Esophagus squamous epithelium (tissue), 5 donors: ENCODE measurements at places on chromosomes 13 and 19.

DNA sequence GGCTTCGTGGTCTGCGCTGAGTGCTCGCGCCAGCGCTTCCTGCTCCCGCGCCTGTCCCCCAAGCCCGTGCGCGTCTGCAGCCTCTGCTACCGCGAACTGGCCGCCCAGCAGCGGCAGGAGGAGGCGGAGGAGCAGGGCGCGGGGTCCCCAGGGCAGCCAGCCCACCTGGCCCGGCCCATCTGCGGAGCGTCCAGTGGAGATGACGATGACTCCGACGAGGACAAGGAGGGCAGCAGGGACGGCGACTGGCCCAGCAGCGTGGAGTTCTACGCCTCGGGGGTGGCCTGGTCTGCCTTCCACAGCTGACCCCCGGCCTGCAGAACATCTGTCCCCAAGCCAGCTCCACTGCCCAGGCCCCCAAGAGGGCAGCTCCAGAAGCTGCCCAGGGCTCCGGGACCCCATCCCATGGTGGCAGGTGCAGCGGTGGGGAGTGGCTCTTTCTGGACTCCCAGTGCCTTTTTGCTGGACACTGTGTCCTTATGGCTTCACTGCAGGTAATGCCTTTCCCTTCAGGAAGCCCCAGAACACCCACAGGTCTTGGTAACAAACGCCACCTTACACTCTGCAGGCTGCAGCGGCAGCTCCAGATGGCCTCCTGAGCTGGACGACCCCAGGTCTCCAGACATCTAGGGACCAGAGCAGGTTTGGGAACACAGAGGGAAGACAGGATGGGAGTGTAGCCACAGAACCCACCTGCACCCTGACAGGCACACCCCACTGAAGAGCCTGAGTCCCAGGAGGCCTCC, 9.3 kb downstream of the PLEKHF1 start:
- DNase-seq: no peak

GRCh38 chr19:1218751-1219567, 13.4 kb downstream of the STK11 start:
- no peak for DNase-seq

DNA sequence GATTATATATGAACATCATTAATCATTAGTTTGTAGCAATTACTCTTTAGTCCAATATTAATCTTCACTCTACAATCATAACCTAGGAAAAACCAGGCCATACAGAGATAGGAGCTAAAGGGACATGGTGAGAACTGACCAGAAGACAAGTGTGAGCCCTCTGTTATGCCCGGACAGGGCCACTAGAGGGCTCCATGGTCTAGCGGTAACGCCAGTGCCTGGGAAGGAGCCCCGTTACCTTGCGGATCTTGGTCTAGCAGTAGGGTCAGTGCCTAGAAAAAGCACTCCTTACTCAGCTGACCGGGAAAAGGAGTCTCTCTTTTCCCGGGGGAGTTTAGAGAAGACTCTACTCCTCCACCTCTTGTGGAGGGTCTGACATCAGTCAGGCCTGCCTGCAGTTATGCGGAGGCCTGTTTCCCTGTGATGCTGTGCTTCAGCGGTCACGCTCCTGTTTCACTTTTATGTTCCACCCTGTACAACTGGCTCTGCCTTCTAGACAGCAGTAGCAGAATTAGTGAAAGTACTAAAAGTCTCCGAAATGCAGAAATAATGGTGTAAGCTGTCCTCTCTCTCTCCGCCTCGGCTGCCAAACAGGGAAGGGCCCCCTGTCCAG, 13.8 kb downstream of the OR7D4 start:
- DNase-seq: no peak

DNA sequence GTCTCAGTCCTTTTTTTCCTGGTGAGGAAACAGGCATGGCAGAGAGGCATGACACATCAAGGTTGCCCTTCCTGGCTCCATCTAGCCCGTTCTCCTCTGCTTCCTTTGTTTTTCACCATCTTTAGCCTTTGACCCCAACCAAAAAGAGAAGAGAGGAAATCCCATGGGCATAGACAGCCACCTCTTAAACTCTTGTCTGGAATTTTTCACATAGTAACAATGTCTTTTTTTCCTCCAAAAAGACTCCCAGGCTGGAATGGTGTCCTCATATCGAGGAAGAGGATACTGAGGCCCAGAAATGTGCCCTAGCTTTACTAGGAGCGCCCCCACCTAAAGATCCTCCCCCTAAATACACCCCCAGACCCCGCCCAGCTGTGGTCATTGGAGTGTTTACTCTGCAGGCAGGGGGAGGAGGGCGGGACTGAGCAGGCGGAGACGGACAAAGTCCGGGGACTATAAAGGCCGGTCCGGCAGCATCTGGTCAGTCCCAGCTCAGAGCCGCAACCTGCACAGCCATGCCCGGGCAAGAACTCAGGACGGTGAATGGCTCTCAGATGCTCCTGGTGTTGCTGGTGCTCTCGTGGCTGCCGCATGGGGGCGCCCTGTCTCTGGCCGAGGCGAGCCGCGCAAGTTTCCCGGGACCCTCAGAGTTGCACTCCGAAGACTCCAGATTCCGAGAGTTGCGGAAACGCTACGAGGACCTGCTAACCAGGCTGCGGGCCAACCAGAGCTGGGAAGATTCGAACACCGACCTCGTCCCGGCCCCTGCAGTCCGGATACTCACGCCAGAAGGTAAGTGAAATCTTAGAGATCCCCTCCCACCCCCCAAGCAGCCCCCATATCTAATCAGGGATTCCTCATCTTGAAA, at the start of gene GDF15:
Gene GDF15 (plus strand): TSS at position 484 of the 868 bp plus-strand sequence. CDS start 32 bp downstream, at position 516.
- no peak for DNase-seq

DNA sequence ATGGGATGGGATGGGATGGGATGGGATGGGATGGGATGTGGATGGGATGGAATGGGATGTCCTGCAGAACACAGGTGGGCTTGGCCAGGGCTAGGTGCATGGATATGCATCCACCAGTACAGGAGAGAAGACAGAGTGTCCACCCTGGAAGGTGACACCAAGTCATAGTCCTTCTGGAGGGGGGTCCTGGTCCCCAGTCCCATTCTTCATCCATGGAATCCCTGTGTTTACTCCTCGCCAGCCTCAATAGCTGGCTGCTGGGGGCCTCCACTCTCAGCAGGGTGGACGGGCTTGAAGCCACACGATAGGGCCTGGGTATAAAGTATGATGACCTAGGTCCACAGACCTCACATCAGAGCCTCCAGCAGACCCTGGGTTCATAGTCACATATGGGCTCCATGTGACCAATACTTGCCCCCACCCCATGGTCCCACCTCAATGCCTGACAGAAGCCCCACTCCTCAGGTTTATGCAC, 40.1 kb downstream of the RFX2 start:
- no peak for DNase-seq

GRCh38 chr13:80399340-80400163, 58.6 kb upstream of the SPRY2 start:
- no peak for DNase-seq

DNA sequence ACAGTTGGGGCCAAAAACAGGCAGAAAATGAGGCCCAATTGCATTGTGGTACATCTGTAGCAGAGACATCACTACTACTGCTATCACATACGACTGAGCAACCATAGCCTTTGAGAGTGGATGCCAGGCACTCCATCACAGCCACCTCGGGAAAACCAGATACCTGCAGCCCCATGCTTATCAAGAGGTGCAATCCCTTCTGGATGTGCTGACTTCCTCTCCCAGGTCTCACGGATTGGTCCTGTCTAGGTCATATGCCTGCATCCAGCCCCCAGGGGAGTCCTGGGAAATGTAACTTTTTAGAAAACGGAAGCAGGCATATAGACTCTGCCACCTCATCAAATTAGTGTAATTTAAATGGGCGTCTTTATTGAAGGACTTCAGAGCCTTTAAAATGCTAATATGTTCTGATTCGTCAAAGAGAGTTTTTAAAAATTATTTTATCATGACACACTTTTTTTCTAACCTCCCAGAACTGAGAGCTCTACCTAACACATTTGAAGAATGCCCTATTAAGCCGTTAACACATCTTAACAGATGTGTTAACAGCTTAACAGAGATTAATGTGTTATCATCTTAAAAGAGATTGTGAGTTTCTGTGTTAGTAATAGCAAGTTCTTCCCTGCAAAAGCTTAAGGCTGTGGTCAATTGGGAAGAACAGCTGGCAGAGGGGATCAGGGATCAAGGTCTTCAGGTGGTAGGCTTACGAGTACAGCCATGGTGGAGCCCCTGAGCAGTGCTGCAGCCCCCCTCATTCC, 63.9 kb downstream of the DLEU7 start:
- DNase-seq: no peak

DNA sequence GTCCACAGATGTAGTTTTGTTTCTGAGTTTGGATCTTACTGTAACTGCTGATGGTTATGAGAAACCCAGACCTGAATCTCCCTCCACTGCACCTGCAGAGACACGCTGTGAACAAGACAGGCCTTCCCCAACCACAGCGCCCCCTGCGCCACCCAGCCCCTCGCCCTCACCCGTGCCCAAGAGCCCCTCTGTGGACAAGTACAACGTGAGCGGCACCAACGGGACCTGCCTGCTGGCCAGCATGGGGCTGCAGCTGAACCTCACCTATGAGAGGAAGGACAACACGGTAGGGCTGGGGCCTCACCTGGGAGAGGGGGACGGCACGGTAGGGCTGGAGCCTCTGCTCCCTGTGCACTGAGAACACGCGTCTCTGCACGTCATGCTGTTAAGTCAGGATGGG, 22.3 kb downstream of the LAMP1 start:
- no peak for DNase-seq

DNA sequence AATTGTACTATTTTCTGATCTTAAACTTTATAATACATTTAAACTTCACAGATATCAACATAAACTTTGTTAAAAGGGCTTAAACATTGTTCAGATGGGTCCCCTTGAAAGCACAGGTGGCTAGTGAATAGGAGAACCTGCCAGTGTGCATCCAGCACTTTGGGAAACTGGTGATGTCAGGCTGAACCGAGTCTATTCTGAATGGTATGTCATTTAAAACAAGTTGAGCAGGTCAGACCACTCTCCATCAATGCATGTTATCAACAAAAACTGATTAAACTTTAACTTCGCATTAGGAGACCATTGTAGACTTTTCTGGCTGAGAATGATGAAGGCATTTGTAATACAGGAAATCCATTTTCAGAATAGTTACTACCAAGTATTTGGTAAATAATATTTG, 50.1 kb upstream of the FREM2 start:
- DNase-seq: no peak

GRCh38 chr13:67614013-67614412, 383.9 kb upstream of the PCDH9 start:
- no peak for DNase-seq

DNA sequence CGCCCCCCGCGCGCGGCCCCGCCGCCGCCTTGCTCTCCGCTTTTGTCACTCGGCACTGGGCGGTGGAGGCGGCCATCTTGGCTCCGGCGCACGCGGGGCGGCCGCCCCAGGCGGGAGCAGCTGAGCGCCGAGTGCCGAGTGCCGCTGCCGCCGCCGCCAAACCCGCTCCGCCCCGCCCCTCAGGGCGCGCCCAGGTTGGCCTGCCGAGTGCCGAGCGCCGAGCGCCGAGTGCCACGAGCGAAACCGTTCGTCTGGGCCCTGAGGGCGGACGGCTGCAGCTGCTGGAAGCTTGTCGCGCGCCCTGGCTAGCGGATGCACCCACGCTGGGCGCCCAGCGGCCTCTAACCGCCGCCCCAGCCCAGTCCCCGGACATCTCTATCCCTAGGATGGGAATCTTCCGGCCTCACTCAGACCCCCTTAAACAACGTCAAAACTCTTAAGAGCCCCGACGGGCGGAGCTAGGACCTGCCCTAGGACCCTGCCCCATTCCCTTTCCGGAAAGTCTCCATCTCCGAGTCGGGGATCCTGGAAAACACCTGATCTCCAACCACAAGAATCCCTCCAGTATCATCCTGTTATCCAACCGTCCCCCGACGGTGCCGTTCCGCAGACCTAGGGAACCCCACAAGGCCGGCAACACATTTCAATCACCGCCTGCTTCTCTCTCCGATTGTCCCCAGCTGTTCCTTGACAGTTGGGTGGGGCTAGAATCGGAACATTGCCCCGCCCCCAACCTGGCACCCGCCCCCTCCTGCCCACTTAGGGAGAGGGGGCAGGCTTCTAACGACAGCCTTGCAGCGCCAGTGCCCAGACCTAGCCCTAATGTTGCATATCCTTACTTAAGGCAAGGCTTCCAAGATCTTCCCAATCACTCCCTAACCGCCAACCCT, 14.1 kb upstream of the AKAP8L start:
- DNase-seq: peak; percentile 43

- no peak for DNase-seq
These were observed 143.3 kb upstream of the FREM2 start for GRCh38 chr13:38543561-38543960.

GRCh38 chr13:26508885-26509284, 48.6 kb upstream of the WASF3 start:
- DNase-seq: no peak

GRCh38 chr13:105207572-105208293, 1327.7 kb downstream of the EFNB2 start:
- no peak for DNase-seq

- DNase-seq: no peak
These were observed 2.6 kb upstream of the CACNG7 start for GRCh38 chr19:53906211-53907192.

- DNase-seq: no peak
These were observed 91.8 kb downstream of the COL4A2 start for GRCh38 chr13:110398564-110399507.

- DNase-seq: no peak
These were observed 2471.5 kb downstream of the PCDH9 start for GRCh38 chr13:64758521-64759244.

- DNase-seq: no peak
These were observed 8.5 kb downstream of the ILF3 start for GRCh38 chr19:10662384-10663251.

- no peak for DNase-seq
These were observed 67.9 kb upstream of the FRY start for GRCh38 chr13:31963631-31964030.

GRCh38 chr19:52778811-52779210, 7.8 kb downstream of the ZNF600 start:
- no peak for DNase-seq

GRCh38 chr19:12944104-12944674, 1.5 kb upstream of the RAD23A start:
- no peak for DNase-seq
